ENCODE measurements at places on chromosomes 13 and 19. TPM values are rescaled to one million over a fixed set of nuclear protein-coding genes. Genes with fewer than 3 reads are reported as not detected.

DNA sequence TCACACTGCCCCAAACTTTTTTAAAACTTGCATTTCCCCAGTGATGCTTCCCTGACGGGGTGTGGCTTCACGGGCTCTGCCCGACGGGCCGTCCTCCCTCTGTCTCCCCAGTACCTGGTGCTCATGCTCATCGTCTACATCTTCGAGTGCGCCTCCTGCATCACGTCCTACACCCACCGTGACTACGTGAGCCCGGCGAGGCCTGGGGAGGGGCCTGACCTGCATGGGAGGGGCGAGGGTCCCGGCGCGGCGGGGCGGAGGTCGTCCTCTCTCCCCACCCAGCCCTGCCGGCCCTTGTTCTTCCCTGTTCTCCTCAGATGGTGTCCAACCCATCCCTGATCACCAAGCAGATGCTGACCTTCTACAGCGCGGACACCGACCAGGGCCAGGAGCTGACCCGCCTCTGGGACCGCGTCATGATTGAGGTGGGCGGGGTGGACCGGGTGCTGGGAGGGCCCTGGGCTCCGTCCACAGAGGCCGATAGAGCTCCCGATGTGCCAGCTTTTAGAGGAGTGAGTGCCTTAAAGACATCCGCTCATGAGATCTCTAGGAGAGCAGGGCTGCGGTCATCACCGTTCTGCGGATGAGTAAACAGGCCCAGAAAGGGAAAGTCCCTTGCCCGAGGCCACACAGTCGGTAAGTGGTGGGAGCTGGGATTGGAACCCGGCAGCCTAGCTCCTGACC is 6.9 kb downstream of the UPK1A start:
- no peak for DNase-seq

GRCh38 chr13:20814224-20814910 is 40.6 kb upstream of the EEF1AKMT1 start:
- peak; percentile 57 for DNase-seq

DNA sequence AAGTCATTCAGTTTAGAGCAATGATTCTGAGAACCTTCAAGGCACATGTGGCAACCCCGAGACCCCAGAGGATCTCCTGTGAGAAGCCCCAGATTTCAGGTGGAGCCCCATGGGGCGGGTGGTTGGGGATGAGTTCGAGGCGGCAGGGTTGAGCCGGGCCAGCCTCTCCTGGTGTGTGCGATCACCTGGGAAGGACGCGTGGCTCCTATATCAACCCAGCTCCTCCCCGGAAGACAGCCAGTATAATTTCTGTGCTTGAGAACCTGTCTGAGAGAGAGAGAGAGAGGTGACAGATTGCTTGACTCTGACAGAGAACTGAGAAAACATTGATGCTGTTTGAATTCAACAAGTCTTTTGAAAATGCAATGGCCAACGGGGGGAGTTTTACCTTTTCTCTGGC is 89.0 kb downstream of the TEX29 start:
- DNase-seq, result no peak

- DNase-seq, result no peak
Measured at GRCh38 chr19:43691755-43692154, 21.8 kb upstream of the PLAUR start.

- peak; percentile 64 for DNase-seq
Measured at GRCh38 chr19:8506402-8506957, 4.0 kb upstream of the PRAM1 start.

DNA sequence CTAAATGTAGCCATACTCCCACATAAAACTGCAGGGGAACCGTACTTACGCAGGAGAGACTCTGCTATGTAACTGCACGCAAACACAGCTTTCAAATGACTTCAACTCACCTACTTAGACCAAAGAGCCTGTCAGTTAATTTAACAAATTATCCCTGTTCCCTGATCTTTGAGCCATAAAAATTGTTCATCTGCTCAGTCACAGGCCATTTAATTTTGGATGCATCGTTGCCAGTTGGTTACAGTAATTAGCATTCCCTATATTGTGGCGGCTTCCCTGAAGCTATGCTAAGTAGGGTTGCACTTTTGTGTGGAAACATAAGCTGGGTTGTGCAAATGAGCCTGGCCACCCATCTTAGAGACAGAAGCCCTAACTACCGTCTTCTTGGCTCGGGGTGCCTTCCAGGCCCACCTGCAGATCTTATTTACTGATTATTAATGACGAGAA is 21.2 kb upstream of the OBI1 start:
- DNase-seq, result peak; percentile 74

- no peak for DNase-seq
Measured at GRCh38 chr13:73060251-73061160, 1.7 kb downstream of the KLF5 start.

DNA sequence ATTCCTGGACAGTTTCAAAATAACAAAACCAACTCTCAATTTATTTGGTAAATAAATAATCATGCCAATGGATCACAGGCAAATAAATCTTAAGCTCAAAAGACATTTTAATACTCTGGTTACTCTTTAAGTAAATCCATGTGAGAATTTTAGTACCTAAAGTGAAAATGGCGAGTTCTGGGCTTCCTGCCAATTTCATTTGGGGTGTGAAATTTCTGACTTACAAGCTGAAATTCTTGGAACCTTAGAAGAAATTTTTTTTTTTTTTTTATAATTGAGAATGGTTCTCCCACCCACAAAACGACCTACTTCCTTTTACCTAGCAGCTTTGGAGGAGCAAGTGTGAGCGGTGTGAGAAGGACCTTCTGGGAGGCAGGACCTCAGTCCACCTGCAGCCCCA is 354.5 kb upstream of the NBEA start:
- peak; percentile 25 for DNase-seq

- no peak for DNase-seq
Measured at GRCh38 chr19:19547674-19548336, 9.7 kb downstream of the CILP2 start.

- peak; percentile 18 for DNase-seq
Measured at GRCh38 chr13:77810430-77810829, 108.2 kb downstream of the EDNRB start.

- no peak for DNase-seq
Measured at GRCh38 chr19:45184115-45184514, 5.5 kb downstream of the BLOC1S3 start.

DNA sequence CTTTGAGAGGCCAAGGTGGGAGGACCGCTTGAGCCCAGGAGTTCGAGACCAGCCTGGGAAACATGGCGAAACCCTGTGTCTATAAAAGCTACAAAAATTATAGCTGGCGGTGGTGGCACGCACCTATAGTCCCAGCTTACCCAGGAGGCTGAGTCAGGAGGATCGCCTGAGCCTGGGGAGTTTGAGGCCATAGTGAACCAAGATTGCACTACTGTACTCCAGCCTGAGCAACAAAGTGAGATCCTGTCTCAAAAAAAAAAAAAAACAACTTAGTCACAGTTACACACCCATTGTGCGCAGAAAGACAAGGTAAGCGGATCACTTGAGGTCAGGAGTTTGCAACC is 728 bp upstream of the DENND1C start:
- DNase-seq, result no peak

DNA sequence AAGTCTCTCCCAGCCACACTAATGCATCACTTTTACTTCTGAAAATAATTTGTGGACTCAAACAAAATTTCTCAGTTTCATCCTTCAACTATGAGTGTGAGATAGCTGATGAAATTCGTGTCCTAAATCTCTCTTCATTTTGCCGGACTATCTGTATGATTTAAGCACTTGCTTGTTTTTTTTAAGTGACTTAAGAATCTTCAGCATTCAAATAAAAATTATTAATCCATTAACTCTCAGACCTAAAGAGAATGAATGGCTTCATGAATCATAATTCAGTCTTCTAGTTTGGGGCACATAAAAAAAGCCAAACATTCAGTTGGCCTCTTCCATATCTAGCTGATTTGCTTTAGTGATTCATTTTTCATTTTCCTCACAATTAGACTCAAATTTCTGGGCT is 579.5 kb downstream of the DCT start:
- DNase-seq, result no peak

DNA sequence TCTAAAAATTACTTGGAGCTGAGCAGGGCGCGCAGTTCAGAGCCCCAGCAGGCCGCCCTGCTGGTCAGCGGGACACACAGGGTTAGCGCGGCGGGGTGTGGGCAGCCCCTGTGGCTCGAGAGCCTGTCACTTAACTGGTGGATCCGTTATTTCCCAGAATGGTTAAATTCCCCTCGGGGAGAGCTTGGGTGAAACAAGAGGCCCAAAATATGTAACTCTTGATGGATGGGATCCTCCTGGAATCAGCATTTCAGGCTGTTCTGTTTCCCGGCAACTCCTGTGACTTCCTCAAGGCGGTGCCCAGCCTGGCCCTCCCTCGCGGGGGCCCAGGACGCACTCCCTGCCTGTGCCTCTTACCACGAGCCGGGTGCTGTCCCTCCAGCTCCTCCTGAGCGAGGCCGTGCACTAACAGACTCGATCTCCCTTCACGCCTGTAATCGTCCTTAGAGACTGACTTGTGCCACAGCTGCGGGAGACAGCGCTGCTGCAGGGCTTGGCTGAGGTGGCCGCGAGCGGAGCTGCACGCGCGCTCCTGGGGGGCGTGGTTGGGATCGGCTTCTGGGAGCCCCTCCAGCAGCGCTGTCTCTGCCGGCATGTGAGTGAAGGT is 9.7 kb downstream of the PTBP1 start:
- DNase-seq, result no peak

- peak; percentile 84 for DNase-seq
Measured at GRCh38 chr13:98839856-98840769, 87.6 kb upstream of the SLC15A1 start.

DNA sequence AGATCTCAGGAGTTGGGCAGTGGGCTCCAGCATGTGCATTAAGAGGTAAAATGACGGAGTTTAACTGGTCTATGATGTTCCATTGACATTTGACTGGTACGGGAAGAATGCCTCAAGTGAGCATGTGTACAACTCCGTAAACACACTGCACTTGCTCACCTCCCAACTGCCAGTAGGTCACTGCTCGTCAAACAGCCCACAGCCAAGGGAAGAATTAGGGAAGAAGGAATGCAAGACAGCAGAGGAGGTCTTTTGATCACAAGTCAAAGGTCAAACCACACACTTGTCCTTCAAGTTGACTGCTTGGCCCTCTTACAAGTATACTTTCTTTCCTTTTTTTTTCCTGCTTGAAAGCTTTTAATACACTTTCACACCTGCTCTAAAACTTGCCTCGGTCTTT is 236.7 kb downstream of the B3GLCT start:
- DNase-seq, result no peak

DNA sequence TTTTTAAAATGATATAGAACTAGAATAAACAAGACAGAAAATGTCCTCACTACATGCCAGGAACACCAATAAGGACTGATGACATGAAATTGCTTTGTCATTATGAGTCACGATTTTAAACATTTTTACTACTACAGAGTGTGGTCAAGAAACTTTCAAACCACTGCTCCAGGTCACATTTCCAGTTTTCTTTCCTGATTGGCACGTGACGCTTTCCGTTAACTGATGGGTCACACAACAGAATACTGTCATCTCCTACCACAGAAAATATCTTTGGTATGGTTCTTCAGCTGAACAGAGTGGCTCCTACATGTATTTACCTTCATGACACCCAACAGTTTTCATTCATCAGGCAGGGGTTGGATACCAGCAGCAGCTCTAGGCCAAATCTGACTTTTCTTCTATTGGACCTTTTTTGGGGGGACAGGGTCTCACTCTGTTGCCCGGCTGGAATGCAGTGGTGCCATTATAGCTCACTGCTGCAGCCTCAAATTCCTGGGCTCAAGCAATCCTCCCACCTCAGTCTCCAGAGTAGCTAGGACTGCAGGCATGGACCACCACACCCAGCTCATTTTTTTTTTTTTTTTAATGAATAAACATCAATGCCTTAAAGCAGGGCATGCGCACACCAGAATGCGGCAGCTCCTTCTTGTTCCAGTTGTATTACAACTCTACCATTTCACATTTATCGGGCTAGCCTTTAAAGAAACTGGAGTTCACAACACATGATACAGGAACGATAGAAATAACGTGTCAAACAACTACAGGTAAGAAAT is 147.4 kb downstream of the RNF17 start:
- DNase-seq, result no peak

- no peak for DNase-seq
Measured at GRCh38 chr19:58345558-58345957, 7.7 kb downstream of the A1BG start.

DNA sequence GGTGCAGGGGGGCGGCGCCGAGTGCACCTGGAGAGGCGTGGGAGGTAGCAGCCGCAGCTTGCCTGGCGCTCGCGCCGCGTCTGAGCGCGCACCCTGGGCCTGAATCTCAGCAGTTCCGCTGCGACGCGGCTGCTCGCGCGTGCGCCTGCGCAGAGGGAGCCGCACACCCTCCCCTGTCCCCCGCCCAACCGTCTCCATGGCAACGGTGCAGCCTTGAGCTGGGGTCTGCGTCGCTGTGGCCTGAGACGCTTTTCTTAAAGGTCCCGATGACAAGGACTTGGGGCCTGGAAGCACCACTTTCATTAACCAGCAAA is at the start of gene PNMA8B:
Gene PNMA8B (minus strand): TSS at position 82 of the 314 bp plus-strand sequence. CDS start 402 bp downstream, outside the sequence.
- DNase-seq, result peak; percentile 92

GRCh38 chr13:97274829-97275649 is 52.9 kb downstream of the MBNL2 start:
- peak; percentile 55 for DNase-seq

GRCh38 chr19:29724102-29724641 is 9.1 kb upstream of the C19orf12 start:
- DNase-seq, result peak; percentile 50

DNA sequence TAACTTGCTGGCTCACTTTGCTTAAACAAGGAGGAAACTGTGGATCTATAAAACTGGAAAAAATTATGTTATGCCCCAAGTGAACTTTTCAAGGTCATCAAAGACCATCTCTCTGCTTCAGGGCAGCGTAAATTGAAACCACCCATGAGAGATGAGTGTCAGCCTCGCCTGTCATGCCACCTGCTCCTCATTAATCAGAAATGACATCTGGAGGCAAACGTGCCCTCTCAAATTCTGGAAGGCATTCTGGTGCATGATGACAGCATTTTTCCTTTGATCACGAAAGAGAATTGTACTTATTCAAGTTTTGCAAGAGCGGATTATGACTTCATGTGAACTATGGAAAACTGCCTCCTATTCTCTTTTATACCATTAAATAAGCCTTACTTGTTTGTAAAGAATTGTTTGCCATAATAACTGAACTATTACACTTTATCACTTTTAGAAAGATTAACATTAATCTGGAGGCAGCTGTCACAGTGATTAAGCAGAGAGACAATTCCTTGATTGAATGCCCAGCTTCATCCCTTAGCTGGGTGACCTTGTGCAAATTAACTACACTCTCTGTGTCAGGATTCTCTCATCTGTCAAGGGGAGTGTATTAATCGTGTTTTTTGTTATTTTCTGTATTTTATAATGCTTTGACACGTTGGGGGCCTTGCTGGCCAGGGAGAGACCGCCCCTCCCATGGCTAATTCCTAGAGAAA is 17.0 kb upstream of the SACS start:
- DNase-seq, result no peak

- DNase-seq, result peak; percentile 46
Measured at GRCh38 chr19:37905946-37906868, at the start of gene WDR87. Gene WDR87 (minus strand): TSS chr19:37906594. CDS start chr19:37898239, 8,355 bp downstream.

- peak; percentile 10 for DNase-seq
Measured at GRCh38 chr13:68927387-68928026, 1180.1 kb upstream of the ATXN8OS start.

Gene DCT
- total RNA-seq, result 0.47 TPM

Gene CPAMD8
- 7.8 TPM for total RNA-seq

Gene ZNF208
- not detected for total RNA-seq

Gene FFAR1
- total RNA-seq, result not detected

Gene SIAH3
- not detected for total RNA-seq

Gene HS6ST3
- total RNA-seq, result not detected

Gene KCNJ14
- total RNA-seq, result not detected

Gene TUBB4A
- total RNA-seq, result 3.3 TPM

Gene SLC27A5
- 12.0 TPM for total RNA-seq

Gene DNAAF3
- total RNA-seq, result 37.7 TPM

Gene ZNF610
- 0.47 TPM for total RNA-seq

Gene CPB2
- total RNA-seq, result not detected

Gene SULT2A1
- not detected for total RNA-seq

Gene ETV2
- not detected for total RNA-seq

Gene CLIP3
- total RNA-seq, result 0.37 TPM

Gene TEKTIP1
- not detected for total RNA-seq
